ENCODE measurements at places on chromosomes 2 and 18. TPM values are rescaled to one million over a fixed set of nuclear protein-coding genes. Genes with fewer than 3 reads are reported as not detected.

DNA sequence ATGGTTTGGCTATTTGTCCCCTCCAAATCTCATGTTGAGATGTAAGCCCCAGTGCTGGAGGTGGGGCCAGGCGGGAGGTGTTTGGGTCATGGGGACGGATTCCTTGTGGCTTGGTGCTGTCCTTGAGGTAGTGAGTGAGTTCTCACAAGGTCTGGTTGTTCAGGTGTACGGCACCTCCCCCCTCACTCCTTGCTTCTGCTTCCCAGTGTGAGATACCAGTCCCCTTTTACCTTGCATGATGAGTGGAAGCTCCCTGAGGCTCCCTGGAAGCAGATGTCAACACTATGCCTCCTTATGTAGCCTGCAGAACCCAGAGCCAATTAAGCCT lies 232.6 kb downstream of the LDLRAD4 start:
- H3K27ac ChIP-seq, result no peak overlapping the region
- no peak for DNase-seq
- no peaks in the 10 kb centered on the region for H3K36me3 ChIP-seq
- no peak overlapping the region for H3K4me3 ChIP-seq

DNA sequence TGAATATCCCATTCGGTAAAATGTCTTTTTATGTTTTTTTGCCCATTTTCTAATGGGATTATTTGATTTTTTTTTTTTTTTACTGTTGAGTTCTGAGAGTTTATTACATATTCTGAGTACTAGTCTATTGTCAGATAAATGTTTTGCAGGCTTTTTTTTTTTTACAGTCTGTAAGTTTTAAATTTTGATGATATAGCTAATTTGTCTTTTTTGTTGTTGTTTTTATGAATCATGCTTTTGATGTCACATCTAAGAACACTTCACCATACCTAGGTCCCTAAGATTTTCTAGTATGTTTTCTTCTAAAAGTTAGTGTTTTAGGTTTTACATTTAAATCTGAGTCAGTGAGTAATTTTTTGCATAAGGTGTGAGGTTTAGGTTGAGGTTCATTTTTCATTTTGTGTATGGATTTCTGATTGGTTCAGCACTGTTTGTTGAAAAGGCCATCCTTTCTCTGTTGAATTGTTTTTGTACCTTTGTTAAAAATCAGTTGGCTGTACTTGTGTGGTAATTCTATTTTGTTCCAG lies 40.7 kb downstream of the PTPN4 start:
- DNase-seq, result no peak
- H3K27me3 ChIP-seq, result no peaks in the 10 kb centered on the region
- no peak overlapping the region for H3K4me3 ChIP-seq
- no peaks in the 10 kb centered on the region for H3K36me3 ChIP-seq

- no peaks in the 10 kb centered on the region for H3K27me3 ChIP-seq
- H3K4me3 ChIP-seq, result no peak overlapping the region
- H3K36me3 ChIP-seq, result no peaks in the 10 kb centered on the region
- peak; percentile 56 for DNase-seq
- H3K4me1 ChIP-seq, result peaks cover 53% of the 10 kb centered on the region
- no peak overlapping the region for H3K27ac ChIP-seq
Observed at GRCh38 chr18:48711651-48712486, 173.0 kb downstream of the CTIF start.

- H3K4me3 ChIP-seq, result no peak overlapping the region
- no peaks in the 10 kb centered on the region for H3K27me3 ChIP-seq
- H3K27ac ChIP-seq, result no peak overlapping the region
- DNase-seq, result no peak
Observed at GRCh38 chr2:156901373-156902031, 356.0 kb upstream of the GALNT5 start.

- no peaks in the 10 kb centered on the region for H3K27me3 ChIP-seq
- no peaks in the 10 kb centered on the region for H3K4me1 ChIP-seq
- no peak for DNase-seq
- no peaks in the 10 kb centered on the region for H3K36me3 ChIP-seq
- no peak overlapping the region for H3K4me3 ChIP-seq
Observed at GRCh38 chr2:215532844-215533243, 97.0 kb upstream of the FN1 start.

The RIT2 gene
- total RNA-seq, result not detected

The RAB27B gene
- total RNA-seq, result 3.4 TPM

The ABCG5 gene
- 0.24 TPM for total RNA-seq

The ABHD1 gene
- 0.94 TPM for total RNA-seq

DNA sequence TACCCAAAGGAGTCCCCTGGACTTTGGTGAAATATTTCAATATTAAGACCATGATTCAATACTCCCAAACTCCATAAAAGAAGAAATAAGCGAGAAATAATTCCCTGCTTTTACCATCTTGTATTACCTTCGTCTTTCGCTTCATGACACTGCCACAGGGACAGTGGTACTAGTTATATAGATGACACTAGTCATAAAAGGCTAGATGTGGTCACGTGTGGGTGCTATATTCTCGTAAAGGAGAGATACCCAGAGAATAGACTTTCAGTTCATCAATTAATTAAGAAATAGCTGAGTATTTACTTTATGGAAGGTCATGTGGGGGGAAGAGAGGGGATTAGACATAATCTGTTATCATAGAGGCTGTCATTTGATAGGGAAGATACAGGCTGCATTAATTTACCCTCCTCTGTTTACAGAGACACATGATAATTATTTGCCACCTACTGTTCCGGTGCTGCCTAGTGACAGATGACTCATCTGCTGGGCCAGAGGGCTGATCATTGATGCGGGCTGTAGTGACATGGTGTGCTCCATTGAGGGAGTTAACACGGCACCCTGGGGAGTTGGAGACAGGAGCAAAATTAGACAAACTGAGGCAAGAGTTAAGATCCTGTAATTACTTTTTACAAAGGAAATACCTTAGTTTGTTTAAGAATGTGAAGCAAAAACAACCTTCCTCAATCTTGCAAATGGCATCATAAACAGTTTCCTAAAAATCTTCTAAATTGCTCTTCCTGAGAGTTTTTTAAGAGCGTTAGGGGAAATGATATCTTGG lies 78.2 kb upstream of the ITGB6 start:
- DNase-seq, result no peak
- H3K27ac ChIP-seq, result no peak overlapping the region
- no peaks in the 10 kb centered on the region for H3K27me3 ChIP-seq

The LIPG gene
- not detected for total RNA-seq

- no peak for DNase-seq
- peaks cover 2% of the 10 kb centered on the region for H3K4me1 ChIP-seq
- no peak overlapping the region for H3K4me3 ChIP-seq
Observed at GRCh38 chr2:33133454-33133952, 186.8 kb downstream of the LTBP1 start.

The SKOR2 gene
- total RNA-seq, result not detected

GRCh38 chr18:6543330-6543908 lies 128.7 kb upstream of the L3MBTL4 start:
- H3K36me3 ChIP-seq, result no peaks in the 10 kb centered on the region
- no peak overlapping the region for H3K4me3 ChIP-seq
- no peak for DNase-seq
